ENCODE measurements at places on chromosomes 1 and 21. TPM values are rescaled to one million over a fixed set of nuclear protein-coding genes. Genes with fewer than 3 reads are reported as not detected.

- no peaks in the 10 kb centered on the region for H3K27me3 ChIP-seq
- H3K36me3 ChIP-seq, result no peaks in the 10 kb centered on the region
- H3K27ac ChIP-seq, result no peak overlapping the region
- no peak for DNase-seq
- H3K4me1 ChIP-seq, result no peaks in the 10 kb centered on the region
- H3K4me3 ChIP-seq, result no peak overlapping the region
Measured at GRCh38 chr1:95370691-95371562, 136.9 kb downstream of the RWDD3 start.

- no peak for DNase-seq
- no peaks in the 10 kb centered on the region for H3K27me3 ChIP-seq
- H3K36me3 ChIP-seq, result no peaks in the 10 kb centered on the region
- H3K4me1 ChIP-seq, result peaks cover 6% of the 10 kb centered on the region
- H3K27ac ChIP-seq, result no peak overlapping the region
- no peak overlapping the region for H3K4me3 ChIP-seq
Measured at GRCh38 chr1:111729271-111729921, 9.8 kb downstream of the INKA2 start.

GRCh38 chr1:160191756-160192155 lies 1.4 kb downstream of the CASQ1 start:
- H3K36me3 ChIP-seq, result no peaks in the 10 kb centered on the region
- no peak overlapping the region for H3K4me3 ChIP-seq
- H3K4me1 ChIP-seq, result no peaks in the 10 kb centered on the region
- no peak overlapping the region for H3K27ac ChIP-seq
- no peak for DNase-seq

DNA sequence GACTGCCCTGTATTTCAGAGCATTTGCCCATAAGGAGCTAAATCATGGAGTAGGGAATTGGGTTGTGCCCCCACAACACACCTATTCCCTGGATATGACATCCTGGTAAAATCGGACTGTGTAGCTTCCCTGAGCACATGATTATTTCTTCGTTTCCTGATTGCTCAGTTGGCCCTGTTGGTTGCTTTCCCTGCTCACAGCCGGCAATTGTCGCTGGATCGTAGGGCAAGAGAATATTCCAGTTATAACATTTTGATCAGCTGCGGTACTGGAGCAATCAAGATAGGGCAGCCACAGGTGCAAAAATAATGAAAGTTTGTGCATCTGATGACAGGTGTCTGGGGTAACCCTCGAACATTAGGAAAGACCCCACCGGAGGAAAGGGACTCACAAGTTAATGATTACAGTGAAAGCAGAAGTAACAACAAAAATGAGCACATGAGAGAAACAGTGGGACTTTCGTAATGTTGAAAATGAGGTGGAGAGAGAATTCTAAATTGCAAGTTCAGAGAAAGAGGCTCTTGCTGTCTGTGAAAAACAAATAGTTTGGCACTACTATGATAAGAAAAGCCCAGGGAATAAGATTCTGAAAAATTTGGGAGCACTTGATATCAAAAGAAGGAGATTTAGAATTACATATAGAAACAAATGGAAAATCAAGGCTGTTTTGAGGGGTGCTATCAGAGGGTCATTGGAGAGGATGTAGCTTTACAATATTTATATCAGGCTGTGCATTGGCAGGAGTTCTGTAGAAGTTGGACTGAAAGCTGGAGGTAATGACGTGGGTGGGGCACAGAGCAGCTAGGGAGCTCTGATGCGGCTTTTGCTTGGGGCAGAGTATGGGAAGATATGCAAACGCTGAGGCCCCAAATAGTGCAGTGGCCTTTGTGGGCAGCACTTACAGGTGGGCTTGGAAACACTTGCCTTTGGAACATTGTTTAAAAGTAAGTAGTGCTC lies at the start of gene MAB21L3:
TSS of gene MAB21L3 (plus strand) at position 833 of the 957 bp plus-strand sequence. CDS start 1,217 bp downstream, outside the sequence.
- H3K27ac ChIP-seq, result no peak within 1 kb of the TSS
- no peak for DNase-seq
- H3K27me3 ChIP-seq, result no peaks in the 10 kb centered on the region
- H3K4me3 ChIP-seq, result no peak within 1 kb of the TSS

DNA sequence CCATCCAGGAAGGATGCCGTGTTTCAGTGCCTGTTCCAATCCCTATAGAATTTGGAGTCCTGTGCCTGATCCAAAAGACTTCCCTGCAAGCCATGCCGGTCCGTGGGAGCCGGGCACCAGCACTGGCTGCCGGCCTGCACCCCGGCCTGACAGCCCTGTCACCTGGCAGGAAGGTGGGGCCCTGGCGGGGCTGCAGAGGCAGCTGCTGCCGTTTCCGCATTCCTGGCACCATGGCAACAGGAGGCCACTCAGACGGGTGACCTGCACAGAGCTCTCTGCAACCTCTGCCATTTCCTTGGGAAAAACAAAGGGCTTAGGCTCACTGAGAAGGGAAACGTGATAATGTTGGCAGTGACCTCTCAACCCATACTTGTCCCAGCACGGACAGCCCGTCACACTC lies 63.2 kb upstream of the TMEM51 start:
- peaks cover 15% of the 10 kb centered on the region for H3K4me1 ChIP-seq
- no peak overlapping the region for H3K27ac ChIP-seq
- H3K36me3 ChIP-seq, result no peaks in the 10 kb centered on the region
- peak; percentile 30 for DNase-seq

DNA sequence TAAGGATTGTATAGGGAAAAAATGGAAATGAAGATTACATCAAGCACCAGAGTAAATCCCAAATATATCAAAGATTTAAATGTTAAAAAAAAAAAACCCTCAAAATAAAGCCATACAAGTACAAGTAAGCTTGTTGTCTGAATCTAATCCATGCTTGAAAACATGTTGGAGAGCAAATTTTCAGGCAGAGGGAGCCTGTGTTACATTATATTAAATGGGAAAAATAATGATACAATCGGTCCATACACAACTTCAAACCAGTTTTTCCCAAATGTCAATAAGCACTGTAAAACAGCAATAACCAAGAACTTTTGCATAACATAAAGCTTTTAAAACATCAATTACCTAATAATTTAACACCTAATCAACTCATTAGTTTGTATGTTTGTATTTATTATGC lies 949.4 kb upstream of the ADGRL4 start:
- H3K27me3 ChIP-seq, result no peaks in the 10 kb centered on the region
- no peak overlapping the region for H3K27ac ChIP-seq
- H3K4me1 ChIP-seq, result no peaks in the 10 kb centered on the region
- H3K36me3 ChIP-seq, result no peaks in the 10 kb centered on the region

- H3K27ac ChIP-seq, result no peak overlapping the region
- H3K4me3 ChIP-seq, result no peak overlapping the region
- no peaks in the 10 kb centered on the region for H3K36me3 ChIP-seq
- no peaks in the 10 kb centered on the region for H3K4me1 ChIP-seq
Measured at GRCh38 chr1:190147616-190148015, 330.0 kb downstream of the BRINP3 start.

DNA sequence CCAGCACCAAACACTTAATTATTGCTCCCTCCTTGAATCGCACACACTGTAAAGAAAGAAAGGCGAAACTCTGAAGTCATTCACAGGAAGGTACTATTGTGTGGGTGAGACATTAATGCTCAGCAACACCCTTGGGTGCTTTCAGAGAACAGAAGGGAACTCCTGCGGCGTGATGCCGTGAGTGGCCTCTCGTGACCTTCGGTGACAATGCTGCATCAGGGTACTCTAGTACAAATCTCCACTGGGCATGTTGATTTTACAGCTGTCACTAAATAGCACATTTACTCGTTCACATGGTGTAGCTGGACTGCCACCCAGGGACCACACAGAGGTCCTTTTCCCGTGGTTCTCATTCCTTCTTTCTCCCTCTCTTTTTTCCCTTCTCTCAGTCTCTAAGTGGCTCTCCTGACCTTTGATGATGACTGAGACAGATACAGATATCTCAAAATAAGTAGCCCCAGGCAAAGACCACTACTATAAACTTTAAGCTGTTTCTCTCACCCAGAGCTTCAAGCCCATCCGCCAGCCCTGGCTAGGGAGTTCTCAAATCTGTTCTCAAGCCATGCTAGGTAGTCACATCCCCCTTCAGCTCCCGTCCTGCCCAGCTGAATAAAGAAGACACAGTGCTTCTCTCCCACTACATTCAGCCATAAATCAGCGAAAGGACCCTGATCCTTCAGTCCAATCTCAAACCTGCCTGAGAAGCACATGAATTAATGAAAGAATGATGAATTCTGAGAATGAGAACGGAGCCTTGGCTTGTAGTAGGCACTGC lies 223.4 kb upstream of the FMN2 start:
- no peak for DNase-seq
- no peak overlapping the region for H3K4me3 ChIP-seq
- no peaks in the 10 kb centered on the region for H3K36me3 ChIP-seq

DNA sequence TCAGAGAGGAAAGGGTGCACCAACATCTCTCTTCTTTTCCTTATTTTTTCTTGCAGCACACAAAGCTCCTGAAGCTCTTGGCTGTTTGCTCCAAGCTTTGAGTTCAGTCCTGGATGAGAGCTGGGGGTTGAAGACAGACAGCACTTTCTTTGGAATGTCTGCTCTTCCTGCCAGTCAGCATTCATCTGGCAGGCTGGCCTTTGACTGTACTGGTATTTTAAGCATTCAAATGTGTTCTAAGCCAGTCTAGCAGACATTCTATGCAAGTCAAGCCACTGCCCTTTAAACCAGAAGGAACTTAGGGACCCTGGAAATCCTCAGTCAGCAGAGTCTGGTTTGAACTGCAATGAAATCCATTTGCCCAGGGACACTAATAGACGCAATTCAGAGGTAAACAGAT lies 45.0 kb downstream of the XCL1 start:
- H3K36me3 ChIP-seq, result no peaks in the 10 kb centered on the region
- H3K4me3 ChIP-seq, result no peak overlapping the region
- H3K27me3 ChIP-seq, result no peaks in the 10 kb centered on the region
- no peak overlapping the region for H3K27ac ChIP-seq

DNA sequence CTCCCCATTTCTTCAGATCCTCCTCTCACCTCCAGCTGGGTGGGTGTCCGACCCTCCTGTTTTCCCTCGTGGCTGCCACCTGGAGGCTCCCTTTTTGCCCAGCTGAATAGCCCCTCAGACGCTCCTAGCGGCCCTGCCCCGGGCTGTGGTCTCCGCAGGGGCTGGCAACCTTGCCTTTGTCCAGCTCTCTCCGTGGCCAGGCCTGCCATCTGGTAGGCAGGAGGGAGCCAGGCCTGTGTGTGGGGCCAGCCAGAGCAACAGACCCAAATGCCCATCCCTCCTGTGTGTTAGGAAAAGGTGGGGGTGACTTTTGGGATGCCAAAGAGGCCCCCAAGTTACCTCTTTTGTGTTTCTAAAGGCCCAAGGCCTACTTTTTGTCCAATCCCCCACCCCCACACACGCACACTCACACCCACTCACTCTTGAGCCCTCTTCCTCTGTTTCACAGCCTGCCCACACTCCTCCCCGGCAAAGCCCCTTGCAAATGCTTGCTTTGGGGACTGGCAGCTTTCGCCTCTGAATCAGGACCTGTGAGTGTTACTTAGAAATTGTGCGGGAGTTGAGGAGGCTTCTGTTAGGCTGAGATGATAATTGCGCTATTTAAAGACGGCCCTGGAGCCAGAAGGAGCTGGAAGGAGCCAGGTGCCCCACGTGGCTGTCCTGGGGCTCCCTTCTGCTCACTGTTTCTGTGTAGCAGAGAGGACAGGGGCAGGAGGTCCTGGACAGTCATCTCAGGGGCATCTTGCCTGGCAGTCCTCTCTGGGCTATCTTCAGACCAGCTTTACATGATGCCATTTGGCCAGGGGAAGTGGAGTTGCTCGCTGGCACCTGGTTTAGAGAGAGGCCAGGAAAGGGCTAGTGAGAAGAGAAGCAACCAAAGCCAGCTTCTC lies 9.1 kb downstream of the PPFIA4 start:
- no peaks in the 10 kb centered on the region for H3K4me1 ChIP-seq
- H3K27ac ChIP-seq, result no peak overlapping the region
- H3K36me3 ChIP-seq, result no peaks in the 10 kb centered on the region

DNA sequence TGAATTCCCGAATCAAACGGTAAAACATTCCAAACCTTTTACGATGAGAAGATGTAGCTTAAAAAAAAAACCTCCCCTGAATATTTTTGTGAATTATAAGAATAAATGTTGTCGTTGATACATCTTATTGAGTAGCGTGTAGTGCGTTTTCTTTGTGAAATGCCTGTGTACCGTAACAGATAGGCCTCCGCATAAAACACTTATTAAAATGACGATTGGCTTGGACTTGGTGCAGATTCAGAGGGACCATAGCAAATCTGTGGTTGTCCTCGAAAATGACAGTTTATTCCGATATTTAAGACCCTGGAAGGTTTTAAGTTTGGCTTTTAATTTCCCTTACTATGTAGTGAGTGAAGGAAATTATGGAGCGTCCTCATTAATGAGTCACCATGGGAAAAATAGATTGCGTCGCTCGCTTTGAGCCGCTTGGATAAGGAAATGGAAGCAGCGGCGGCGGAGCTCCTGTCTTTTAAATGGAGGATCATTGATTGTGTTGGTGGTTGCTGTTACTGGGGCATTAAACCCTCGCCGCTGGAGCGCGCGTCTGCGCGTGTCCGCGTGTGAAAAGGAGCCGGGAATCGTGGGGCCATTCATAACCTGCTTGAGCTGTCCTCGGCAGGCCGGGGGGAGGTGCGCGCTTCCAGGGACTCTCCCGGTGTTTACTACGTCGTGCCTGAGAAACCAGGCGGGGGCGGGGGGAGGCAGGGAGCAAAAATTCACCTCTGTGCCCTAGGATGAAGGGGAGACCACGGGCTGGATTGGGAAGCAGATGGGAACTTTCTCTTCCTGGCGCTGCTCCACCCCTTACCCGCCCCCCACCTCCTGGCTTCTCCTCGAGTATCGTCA lies 1.6 kb downstream of the SPEN start:
- H3K4me1 ChIP-seq, result peaks cover 9% of the 10 kb centered on the region
- H3K4me3 ChIP-seq, result peak overlapping the region; percentile 74
- no peaks in the 10 kb centered on the region for H3K27me3 ChIP-seq
- no peaks in the 10 kb centered on the region for H3K36me3 ChIP-seq
- H3K27ac ChIP-seq, result peak overlapping the region; percentile 99

DNA sequence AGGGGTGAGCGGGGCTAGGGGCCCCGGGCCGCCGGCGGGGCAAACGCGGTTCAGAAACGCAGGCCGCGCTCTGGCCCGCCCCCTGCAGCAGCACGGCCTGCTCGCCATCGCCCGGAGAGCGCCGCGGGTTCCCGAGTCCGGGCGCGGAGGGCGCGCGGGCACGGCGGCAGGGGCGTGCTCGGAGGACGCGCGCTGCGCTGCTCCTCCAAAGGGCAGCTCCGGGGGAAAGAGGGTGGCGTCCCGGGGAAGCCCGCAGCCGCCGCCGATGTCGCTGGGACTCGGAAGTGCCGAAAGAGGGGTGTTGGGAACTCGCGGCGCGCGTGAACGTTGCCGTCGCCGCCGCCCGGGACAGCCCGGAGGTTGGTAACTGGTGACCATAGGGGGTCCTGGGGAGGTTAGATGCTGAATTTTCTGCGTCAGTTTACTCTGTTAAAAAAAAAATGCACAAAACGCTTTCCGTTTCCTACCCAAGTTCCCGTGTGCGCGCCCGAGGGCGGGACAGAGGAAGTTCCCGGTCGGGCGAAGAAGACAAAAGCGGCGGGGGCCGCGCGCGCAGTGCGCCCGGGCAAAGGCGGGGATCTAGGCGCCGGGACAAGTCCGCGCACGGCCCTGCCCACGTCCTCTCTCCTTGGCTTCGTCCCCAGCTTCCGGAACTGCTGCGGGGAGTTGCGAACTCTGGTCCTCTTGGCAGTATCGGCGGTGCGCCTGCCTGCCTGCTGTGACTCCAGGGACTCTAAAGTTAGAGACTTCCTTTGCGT lies at the start of gene HHAT:
TSS of gene HHAT (plus strand) at position 157 of the 758 bp plus-strand sequence. CDS start 20,074 bp downstream, outside the sequence.
- DNase-seq, result peak; percentile 70
- H3K27me3 ChIP-seq, result no peaks in the 10 kb centered on the region
- H3K36me3 ChIP-seq, result no peaks in the 10 kb centered on the region
- no peaks in the 10 kb centered on the region for H3K4me1 ChIP-seq
- peak within 1 kb of the TSS; percentile 78 for H3K4me3 ChIP-seq

- DNase-seq, result no peak
- H3K27ac ChIP-seq, result no peak overlapping the region
- H3K4me1 ChIP-seq, result no peaks in the 10 kb centered on the region
- no peaks in the 10 kb centered on the region for H3K36me3 ChIP-seq
Measured at GRCh38 chr1:230208619-230209261, 141.7 kb downstream of the GALNT2 start.

SLC37A1 gene
- 7.9 TPM for total RNA-seq

SPRR2E gene
- total RNA-seq, result not detected

FBLIM1 gene
- total RNA-seq, result 96.9 TPM

SLAMF7 gene
- not detected for total RNA-seq

All from uterus (tissue), 4 donors.